ENCODE measurements at places on chromosomes 12 and 14.

DNA sequence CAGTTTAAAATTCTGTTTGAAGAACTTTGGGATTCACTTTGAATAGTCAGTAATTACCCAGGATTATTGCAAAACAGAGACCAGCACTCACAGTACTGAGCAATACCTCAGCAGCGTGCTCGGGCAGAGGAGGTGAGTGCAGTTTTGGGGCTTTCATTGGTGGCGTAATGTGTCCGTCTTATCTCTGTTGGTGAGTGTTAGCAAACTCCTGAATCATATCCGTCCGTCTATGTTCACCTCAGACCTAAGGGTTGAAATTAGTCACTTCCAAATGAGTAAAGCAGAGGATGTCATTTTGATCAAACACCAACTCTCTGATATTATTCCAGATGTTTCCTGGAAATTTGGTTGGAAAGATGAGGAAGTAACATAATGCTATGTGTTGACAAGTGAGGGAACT lies 82.8 kb downstream of the BORCS5 start:
- peak; percentile 71 for DNase-seq

GRCh38 chr12:56160193-56160763 lies 2.1 kb downstream of the MYL6 start:
- DNase-seq, result no peak

GRCh38 chr12:113601656-113602263 lies 130.1 kb upstream of the LHX5 start:
- no peak for DNase-seq

DNA sequence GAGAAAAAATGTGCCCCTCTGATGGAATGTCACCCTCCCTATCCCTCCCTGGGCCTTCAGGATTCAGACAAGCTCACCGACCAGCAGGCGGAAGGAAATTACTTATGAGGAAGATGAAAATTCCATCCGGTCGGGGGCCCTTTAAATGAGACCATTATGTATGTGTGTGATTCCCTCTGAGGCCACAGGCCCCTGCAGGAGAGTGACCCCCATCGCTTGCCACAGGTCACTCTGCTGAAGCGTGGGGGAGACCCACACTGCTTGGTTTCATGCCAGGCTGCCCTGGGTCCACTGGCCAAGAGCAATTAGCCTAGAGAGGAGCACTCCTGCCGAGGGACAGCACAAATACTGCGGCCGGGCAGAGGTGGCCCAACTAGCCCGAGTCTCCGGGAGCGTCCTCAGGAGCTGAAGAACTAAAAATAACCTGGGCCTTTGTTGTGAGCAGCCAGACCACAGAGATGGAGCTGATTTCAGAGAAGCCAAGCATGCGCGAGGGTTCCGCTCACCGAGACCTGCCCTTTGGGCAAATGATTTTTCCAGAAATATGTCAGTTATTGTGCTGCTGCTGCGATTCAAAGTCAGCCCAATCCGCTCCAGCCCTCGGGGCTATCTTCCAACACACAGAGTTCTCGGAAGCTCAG lies 276.4 kb downstream of the DPF3 start:
- DNase-seq, result no peak

GRCh38 chr14:52790756-52791222 lies 618 bp downstream of the GNPNAT1 start:
- no peak for DNase-seq
